ENCODE measurements at places on chromosomes 13 and 19.
A peak's percentile ranks its signal among the peaks of the same experiment; 100 is the strongest.

GRCh38 chr13:84661718-84662117 is 779.4 kb upstream of the SLITRK1 start:
- DNase-seq, result no peak

DNA sequence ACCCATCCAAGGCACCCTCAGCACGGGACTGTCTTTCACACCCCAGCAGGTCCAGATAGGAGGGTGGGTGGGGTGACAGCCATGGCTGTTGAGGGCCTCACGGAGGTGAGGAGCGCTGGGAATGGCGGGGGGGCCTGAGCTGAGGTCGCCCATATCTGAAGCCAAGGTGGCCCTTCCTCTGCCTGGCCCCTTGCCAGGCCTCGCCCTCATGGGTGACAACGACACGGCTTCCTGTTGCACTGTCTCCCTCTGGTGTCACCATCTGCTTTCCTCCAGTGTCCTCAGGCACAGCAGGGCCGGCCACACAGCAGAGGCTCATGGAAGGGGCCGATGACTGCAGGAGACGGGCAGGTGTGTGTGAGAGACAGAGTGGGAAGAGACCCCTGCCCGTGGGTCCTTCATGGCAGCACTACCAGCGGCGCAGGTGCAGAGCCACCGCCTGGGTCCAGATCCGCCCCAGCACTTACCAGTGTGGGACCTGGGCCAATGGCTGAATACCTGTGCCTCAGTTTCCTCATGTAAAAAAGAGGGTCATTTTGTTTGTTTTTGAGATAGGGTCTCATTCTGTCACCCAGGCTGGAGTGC is 8.1 kb upstream of the NKPD1 start:
- DNase-seq, result no peak

GRCh38 chr19:20051841-20052768 is 12.8 kb upstream of the ZNF682 start:
- DNase-seq, result peak; percentile 75

DNA sequence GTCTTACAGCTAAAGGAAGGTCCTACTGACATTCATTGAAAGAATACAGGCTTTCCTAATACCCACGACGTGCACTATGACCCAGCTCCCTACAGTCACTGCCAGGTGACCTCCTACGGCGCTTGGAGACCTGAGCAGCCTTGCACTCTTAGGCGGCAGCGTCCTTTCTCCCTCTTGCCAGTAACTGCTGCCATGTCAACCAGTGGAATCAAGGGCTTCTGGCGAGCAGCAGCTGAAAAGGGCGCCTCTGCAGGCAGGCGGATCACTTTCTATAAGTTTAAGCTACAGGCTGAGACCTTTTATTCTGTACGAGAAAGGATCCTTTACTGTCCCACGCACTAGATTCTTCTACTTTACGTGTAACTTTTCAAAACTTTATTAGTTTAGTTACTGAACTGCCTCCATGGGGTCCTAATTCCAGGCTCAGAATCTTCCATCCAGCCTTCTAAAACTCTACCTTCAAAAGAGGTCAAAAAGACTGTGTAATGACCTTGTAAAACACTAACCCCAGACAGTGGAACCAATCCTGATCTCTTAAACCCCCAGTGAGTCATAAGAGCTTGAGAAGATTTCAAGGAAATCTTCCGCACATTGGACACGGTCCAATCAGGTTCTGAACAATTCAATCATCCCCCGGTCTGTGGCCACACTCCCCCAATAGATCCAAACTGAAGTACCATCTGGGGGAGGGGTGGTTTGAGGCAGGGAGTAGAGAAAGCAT is 1.9 kb downstream of the KCTD12 start:
- DNase-seq, result no peak

DNA sequence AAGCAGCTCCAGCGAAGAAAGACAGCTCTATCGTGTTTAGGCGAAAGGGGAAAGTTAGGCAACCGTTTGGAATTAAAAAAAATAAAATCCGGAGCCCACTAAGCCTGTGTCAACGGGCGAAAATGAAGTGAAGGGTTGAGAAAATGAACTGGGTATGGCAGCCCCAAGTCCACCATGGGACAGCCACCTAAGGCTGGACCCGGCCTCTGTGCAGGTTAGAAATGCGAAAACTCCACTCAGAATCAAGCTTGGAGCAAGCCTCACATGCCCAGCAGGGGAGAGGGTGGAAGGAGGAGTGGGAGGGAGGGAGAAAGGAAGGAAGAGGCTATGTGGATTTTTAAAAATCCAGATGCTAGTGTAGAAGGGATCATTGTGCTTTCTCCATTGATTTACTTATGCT is 101.2 kb downstream of the IRS2 start:
- no peak for DNase-seq

- DNase-seq, result no peak
These were observed 156.4 kb downstream of the COL4A1 start for GRCh38 chr13:110150384-110151101.

DNA sequence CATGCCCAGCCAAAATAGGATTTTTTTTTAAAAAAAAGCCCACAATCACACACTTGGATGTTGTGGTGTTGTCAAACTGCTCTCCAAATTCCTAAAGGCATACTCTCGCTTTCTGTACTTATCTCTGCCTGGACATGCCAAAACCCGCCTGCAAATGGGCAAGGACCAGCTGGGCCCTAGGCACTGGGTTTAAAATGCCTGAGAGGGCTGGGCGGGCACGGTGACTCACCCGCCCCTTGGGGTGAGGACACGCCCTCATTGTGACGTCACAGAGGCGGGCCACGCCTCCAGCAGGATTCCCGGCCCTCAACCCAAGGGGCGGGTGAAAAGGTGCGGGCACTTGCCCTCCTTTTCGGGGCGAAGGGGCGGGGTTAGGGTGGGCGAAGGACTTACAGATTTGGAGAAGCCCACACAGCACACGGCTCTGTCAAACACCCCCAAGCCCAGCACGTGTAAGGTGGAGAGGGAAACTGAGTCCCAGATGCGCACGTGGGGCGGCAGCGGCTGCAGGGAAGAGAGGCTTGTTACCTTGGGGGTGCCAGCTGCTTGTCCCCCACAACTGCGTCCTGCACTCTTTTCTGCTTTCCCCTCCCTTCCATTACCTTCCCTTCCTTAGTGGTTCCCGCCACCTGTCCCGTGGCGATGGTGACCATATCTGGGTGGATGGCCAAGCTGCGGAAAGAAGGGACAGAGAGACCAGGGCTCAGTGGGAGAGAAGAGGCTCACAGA is 6.6 kb downstream of the EML2 start:
- peak; percentile 57 for DNase-seq

- no peak for DNase-seq
These were observed 224.2 kb downstream of the FOXO1 start for GRCh38 chr13:40442231-40442630.

DNA sequence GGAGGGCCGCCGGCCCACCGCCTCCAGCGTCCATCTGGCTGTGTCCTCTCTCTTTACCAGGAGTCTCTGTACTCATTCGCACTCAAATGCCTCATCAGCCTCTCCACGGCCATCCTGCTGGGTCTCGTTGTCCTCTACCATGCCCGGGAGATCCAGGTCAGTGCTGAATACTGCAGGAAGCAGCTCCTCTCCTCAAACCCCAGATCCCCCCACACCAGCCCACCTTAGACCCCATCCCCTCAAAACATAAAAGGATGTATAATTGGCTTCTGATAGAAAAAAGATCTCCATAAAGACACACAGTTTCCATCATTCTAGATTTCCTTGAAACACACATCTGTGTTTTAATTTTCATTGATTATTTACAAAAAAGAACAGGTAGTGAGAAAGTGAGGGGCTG is 8.1 kb downstream of the KCNN1 start:
- DNase-seq, result no peak

DNA sequence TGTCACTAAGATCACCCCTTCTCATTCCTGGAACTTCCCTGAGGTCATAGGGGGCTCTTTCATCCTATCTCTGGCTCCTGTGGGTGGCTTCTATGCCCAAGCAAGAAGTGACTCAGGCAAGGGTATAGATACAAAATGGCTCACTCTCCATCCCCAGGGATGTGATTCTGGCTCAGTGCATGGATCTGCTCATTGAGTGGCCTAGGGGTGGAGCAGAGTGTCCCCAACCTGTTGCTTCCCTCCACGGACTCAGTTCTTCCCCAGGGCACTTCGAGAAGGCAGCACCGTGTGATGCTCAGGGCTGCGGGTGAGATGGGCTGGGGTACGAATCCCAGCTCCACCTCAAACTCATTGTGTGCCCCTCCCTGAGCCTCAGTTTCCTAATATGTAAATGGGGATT is 136.4 kb downstream of the PTPRS start:
- no peak for DNase-seq

- DNase-seq, result no peak
These were observed 6.4 kb downstream of the C3 start for GRCh38 chr19:6713773-6714692.

- DNase-seq, result no peak
These were observed 19.9 kb upstream of the RSPH6A start for GRCh38 chr19:45834970-45835369.

- DNase-seq, result no peak
These were observed 2.5 kb downstream of the MEF2B start for GRCh38 chr19:19167612-19168011.

DNA sequence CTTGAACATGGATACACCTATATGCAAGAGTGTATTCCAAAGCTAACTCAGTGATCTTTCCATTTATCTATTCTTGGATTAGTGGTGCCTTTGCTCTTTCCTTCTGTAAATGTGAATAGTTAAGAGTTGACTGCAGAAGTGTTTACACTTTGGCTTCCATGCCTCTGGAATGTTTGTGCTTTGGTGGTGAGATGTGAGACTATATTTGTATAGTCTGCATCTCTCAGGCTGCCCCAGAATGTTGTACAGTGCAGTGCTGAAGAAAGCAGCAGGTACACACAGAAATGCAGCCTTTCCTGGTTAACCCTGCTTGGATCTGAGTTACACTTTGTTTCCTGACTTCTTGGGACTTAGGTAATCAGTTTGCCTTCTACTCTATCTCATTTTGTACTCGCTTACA is 90.2 kb downstream of the DNAJC15 start:
- no peak for DNase-seq

GRCh38 chr19:46614114-46614722 is 10.7 kb downstream of the PTGIR start:
- DNase-seq, result peak; percentile 88

Data from liver (tissue), 10 donors.